ENCODE measurements at places on chromosomes 3 and 15.

DNA sequence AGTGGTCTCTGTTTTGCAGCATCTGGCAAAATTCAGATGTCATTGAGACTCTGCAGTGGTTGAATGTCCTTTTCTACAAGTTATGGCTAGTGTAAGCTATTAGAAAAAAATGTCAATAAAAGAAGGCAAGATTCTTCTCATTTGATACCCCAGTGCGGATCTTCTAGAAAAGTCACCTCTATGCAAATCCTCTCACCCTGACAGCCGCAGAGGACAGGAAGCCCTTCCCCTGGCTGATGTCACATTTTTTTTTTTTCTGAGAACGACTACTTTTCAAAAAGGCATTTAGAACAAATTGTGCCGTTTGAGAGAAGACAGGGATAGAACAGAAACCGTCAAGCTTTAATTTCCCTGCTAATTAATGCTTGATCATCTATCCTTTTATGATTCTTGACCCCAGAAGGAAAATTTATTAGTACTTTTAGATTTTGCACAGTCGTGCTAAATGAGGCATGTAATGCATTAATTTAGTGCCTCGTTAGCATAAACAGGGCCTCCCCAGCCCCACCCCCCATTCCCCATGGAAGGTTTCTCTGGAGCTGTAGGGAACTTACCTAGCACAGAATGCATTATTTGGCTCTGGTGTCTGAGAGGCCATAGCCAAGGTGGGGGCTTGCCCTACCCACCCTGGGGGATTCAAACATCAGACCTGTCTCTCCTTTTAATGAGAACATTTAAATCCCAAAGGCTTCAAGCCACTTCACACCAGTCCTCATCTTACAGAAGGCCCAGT lies 183.8 kb downstream of the OPA1 start:
- no peak overlapping the region for H3K27ac ChIP-seq
- no peak for DNase-seq
- H3K4me3 ChIP-seq: no peak overlapping the region
- H3K27me3 ChIP-seq: no peaks in the 10 kb centered on the region
- H3K4me1 ChIP-seq: peaks cover 8% of the 10 kb centered on the region
- H3K36me3 ChIP-seq: no peaks in the 10 kb centered on the region

DNA sequence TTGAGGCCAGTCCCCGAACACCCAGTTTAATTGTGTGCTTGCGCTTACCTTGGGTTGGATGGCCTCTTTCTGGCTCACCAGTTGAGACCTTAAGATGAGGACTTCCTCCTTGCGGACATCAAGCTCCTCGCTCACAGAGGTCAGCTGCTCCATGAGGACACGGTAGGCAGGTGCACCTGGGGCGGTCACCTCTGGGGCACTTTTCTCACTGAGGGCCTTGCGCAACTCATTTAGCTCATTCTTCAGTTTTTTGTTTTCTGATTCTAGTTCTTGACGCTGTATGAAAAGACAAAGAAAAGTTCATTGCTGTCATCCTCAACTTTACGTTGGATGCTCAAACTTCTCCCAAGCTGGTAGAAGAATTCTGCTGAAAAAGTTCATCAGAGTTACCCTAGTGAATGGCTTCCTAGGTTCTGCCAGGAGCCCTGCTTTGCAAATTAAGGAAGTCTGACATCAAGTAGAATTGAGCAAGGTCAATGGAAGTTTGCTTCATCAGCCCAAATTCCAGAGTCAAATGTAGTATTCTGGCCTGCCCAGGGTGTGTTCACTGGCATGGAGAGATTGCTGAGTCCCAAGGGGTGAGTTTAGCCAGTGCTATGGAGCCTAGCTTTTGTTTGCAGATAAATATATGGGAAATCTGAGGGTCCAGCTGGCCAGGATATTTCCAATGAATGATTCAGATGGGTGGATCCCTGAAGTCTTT lies 55.8 kb upstream of the MYO5C start:
- peaks cover 49% of the 10 kb centered on the region for H3K36me3 ChIP-seq
- no peak overlapping the region for H3K4me3 ChIP-seq
- H3K27me3 ChIP-seq: no peaks in the 10 kb centered on the region
- DNase-seq: peak; percentile 64

- H3K27ac ChIP-seq: no peak overlapping the region
- no peaks in the 10 kb centered on the region for H3K4me1 ChIP-seq
- no peak for DNase-seq
- H3K27me3 ChIP-seq: no peaks in the 10 kb centered on the region
Measured at GRCh38 chr15:59622289-59622688, 10.7 kb downstream of the GCNT3 start.

- no peaks in the 10 kb centered on the region for H3K36me3 ChIP-seq
- no peaks in the 10 kb centered on the region for H3K27me3 ChIP-seq
- peak; percentile 64 for DNase-seq
- H3K4me3 ChIP-seq: peak overlapping the region; percentile 26
- H3K27ac ChIP-seq: peak overlapping the region; percentile 72
Measured at GRCh38 chr15:70474471-70475406, 288.6 kb downstream of the UACA start.

DNA sequence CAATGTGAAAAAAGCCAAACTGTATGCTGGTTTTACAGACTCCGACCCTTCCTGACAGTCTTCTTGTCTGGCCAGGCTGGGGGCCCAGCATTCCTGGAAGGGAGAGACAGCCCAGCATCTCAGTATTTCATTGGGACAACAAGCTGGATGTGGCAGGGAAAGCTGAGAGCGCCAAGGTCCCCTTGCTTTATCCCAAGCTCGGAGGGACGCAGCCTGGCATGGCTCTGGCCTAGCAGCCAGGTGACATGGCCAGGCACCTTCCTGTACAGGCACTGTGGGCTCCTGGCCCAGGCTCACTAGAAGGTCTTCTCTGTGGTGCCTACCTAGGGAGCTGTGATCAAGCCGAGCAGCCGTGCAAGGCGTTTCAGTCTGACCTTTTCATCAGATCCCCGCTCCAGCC lies 33.0 kb downstream of the UMPS start:
- peak overlapping the region; percentile 75 for H3K27ac ChIP-seq
- H3K27me3 ChIP-seq: no peaks in the 10 kb centered on the region
- peaks cover 55% of the 10 kb centered on the region for H3K36me3 ChIP-seq
- H3K4me3 ChIP-seq: no peak overlapping the region
- DNase-seq: no peak

GRCh38 chr3:86937306-86937791 lies 53.6 kb downstream of the VGLL3 start:
- H3K4me3 ChIP-seq: no peak overlapping the region
- H3K4me1 ChIP-seq: peaks cover 3% of the 10 kb centered on the region
- no peak for DNase-seq
- H3K27ac ChIP-seq: peak overlapping the region; percentile 70

- DNase-seq: peak; percentile 19
- peaks cover 42% of the 10 kb centered on the region for H3K36me3 ChIP-seq
- no peak overlapping the region for H3K27ac ChIP-seq
- H3K4me1 ChIP-seq: no peaks in the 10 kb centered on the region
- H3K4me3 ChIP-seq: no peak overlapping the region
Measured at GRCh38 chr3:11282250-11283138, 10.3 kb downstream of the ATG7 start.

- DNase-seq: no peak
- no peaks in the 10 kb centered on the region for H3K27me3 ChIP-seq
- no peaks in the 10 kb centered on the region for H3K36me3 ChIP-seq
- no peaks in the 10 kb centered on the region for H3K4me1 ChIP-seq
- H3K4me3 ChIP-seq: no peak overlapping the region
- H3K27ac ChIP-seq: peak overlapping the region; percentile 59
Measured at GRCh38 chr15:99717161-99718009, 15.9 kb downstream of the LYSMD4 start.

GRCh38 chr3:55891106-55891505 lies 404.0 kb upstream of the WNT5A start:
- no peak for DNase-seq
- H3K4me3 ChIP-seq: no peak overlapping the region
- no peak overlapping the region for H3K27ac ChIP-seq
- no peaks in the 10 kb centered on the region for H3K36me3 ChIP-seq
- no peaks in the 10 kb centered on the region for H3K27me3 ChIP-seq

DNA sequence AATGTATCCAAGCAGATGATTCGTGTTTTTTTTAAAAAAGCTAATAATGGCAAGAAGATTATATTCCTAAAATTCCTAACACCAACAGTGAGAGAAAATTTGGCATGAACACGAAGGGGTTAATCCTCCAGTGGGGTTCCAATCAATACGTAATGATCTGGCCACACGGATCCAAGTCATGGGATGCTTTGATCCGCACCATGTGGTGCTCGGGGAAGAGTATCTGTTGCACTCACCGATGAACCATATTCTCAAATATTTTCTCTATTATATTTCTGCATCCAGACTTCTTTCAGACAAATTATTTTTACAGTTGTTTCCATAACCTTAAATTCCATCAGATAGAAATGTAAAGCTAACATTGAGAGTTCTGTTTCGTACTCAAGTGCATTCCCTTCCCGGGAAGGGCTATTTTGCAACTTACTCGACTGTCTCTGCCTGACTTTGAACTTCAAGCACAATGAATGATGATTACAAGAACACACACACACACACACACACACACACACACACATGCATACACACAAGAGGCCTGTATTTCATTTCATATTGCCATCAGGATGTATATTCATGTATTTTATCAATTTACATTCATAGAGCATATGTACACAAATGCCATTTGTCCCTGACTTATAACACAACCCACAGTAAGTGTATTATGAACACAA lies 567.2 kb downstream of the FOXP1 start:
- no peaks in the 10 kb centered on the region for H3K27me3 ChIP-seq
- H3K4me3 ChIP-seq: no peak overlapping the region
- H3K27ac ChIP-seq: no peak overlapping the region
- peaks cover 9% of the 10 kb centered on the region for H3K36me3 ChIP-seq
- peaks cover 3% of the 10 kb centered on the region for H3K4me1 ChIP-seq

GRCh38 chr3:29255854-29256696 lies 24.8 kb upstream of the RBMS3 start:
- H3K36me3 ChIP-seq: no peaks in the 10 kb centered on the region
- no peaks in the 10 kb centered on the region for H3K4me1 ChIP-seq
- H3K4me3 ChIP-seq: no peak overlapping the region
- no peak overlapping the region for H3K27ac ChIP-seq
- DNase-seq: no peak
- no peaks in the 10 kb centered on the region for H3K27me3 ChIP-seq

GRCh38 chr3:129233538-129233937 lies 15.9 kb upstream of the COPG1 start:
- peaks cover 4% of the 10 kb centered on the region for H3K4me1 ChIP-seq
- DNase-seq: peak; percentile 37
- no peaks in the 10 kb centered on the region for H3K36me3 ChIP-seq
- H3K27me3 ChIP-seq: no peaks in the 10 kb centered on the region

DNA sequence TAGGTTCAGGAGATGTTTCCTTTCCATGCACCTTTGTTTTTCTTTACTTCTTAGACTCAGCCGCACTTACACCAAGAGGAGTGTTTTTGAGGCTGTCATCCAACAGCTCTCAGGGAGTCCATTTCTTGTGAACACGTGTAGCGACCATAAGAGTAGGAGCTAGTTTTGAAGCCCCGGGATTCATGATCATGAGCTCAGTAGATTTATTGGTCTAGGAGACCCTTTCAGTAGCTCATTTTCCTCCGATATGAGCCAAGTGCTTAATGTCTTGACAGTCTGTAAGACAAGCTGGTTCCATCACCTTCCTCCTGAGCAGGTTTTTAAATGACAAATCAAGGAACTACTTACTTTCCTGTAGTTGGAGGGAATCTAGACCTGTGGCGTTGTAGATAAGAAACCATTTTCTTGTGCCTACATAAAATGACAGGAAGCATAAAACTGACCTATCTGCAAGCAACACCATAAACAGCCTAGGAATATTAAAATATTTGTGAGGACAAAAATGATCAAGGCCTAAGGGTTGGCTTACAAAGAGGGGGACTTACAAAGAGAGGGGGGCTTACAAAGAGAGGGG lies 172.6 kb upstream of the BHLHE40 start:
- H3K27ac ChIP-seq: no peak overlapping the region
- H3K4me3 ChIP-seq: no peak overlapping the region
- no peaks in the 10 kb centered on the region for H3K27me3 ChIP-seq
- DNase-seq: no peak
- H3K4me1 ChIP-seq: peaks cover 15% of the 10 kb centered on the region

DNA sequence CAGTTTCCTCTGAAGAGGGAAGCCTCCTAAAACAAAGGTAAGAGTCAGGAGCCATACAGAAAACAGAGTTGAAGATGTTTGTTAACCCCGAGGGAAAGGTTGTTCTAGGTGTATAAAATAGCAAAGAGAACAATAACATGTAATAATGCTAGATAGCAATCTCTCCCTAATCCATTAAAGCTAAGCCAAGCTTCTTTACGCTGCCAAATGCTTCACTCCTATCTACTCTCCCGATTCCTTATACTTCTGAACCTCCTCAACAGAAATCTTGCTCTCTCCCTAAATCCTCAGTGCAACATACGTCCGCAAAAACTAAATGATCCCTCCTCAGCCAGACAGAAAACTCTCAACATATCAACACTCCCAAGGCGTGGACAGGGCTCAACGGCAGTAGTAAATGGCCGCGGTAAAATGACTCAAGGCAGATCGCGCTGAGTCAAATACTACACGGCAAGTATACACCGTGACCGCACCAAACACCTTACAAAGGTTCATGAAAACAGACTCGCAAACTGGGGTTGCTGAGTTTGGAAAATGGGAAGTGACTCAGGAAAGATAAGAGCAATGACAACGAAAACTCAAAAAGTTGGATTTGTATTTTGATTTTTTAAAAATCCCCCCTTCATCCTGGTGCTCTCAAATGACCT lies 682 bp downstream of the CLDND1 start:
- peaks cover 24% of the 10 kb centered on the region for H3K36me3 ChIP-seq
- peaks cover 43% of the 10 kb centered on the region for H3K4me1 ChIP-seq
- DNase-seq: peak; percentile 36
- peak overlapping the region; percentile 91 for H3K4me3 ChIP-seq
- no peaks in the 10 kb centered on the region for H3K27me3 ChIP-seq

- no peaks in the 10 kb centered on the region for H3K36me3 ChIP-seq
- DNase-seq: no peak
- no peak overlapping the region for H3K4me3 ChIP-seq
- H3K27me3 ChIP-seq: no peaks in the 10 kb centered on the region
- no peaks in the 10 kb centered on the region for H3K4me1 ChIP-seq
- H3K27ac ChIP-seq: no peak overlapping the region
Measured at GRCh38 chr3:56870436-56870835, 68.7 kb upstream of the ARHGEF3 start.

DNA sequence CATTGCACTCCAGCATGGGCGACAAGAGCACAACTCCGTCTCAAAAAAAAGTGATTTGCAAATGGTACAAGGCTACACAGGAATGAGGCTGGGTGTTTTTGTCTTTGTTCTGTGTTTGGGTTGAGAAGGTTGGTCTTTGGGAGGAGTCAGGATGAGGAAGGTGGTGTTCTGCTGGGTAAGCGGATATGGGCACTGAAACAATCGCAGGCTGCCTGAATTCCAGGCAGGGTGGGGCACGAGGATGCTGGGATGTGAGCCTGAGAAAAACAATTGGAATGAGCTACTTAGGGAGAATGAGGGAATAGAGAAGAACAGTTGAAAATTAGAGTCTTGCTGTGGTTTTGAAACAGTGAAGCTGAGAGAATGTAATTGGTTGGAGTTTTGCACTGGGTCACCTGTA lies 51.6 kb downstream of the ZBTB38 start:
- H3K4me1 ChIP-seq: peaks cover 27% of the 10 kb centered on the region
- H3K4me3 ChIP-seq: no peak overlapping the region
- no peak for DNase-seq
- H3K27ac ChIP-seq: no peak overlapping the region
- no peaks in the 10 kb centered on the region for H3K27me3 ChIP-seq

All from tibial nerve (tissue), 4 donors.